ENCODE measurements at places on chromosomes 7 and 10. TPM values are rescaled to one million over a fixed set of nuclear protein-coding genes. Genes with fewer than 3 reads are reported as not detected.

Gene FAM13C
- total RNA-seq = 25.0 TPM

Gene SNX8
- 25.9 TPM for total RNA-seq

Gene PNLIP
- total RNA-seq = 2.8 TPM

Gene ZNF804B
- not detected for total RNA-seq

Gene CYP3A7
- total RNA-seq = not detected

- no peak for DNase-seq
These were observed 11.4 kb upstream of the PTN start for GRCh38 chr7:137354961-137355360.

DNA sequence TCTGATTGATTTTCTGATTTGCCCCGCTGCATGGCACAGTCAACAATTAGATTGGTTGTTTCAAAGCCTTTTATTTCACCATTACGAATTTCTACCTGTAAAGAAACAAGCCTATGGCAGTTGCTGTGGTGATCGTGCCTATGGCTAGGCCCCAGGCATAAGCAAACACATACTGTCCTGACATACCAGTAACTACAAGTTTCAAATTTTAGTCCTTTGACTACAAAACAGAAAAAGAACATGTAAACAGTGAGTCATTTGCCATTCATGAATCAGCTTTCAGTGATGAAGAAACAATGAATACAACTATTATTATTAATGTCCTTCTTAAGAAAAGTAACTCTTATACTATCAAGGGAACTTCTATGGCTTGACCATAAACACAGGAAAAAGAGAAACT, 168.0 kb upstream of the LRRN3 start:
- no peak for DNase-seq

DNA sequence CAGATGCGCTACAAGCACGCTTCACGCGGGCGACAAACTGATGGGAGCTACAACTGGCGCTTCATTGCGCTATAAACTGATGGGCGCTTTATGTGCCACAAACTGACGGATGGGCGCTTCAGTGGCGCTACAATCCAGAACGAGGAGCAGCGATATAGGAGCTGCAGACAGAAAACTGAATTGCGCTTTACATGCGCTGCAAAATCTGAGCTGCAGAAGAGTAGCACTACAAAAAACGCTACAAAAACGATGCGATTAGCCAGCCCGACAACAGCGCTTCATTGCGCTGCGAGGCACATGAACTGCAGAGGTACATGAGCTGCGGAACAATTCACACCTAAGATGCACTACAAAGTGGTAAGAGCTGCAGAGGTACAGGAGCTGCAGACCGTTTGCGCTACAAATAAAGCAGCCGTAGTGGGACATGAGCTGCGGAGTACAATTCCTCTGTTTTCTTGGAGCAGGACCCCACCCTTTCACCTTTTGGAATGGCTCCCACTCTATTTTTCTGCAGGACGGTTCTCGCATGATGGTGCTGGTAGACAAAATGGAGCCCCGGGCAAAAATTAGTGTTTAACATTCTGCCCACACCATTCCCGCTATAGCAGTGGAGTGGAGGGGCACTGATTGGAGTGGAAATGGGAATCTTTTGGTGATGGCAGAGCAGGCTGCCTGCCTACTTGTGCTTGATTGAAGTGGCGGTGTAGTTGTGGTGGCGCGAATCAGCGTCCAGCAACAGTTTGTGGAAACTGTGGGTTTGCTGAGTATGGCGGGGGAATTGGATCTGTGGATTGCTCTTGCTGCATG, 1.2 kb upstream of the SGCE start:
- peak; percentile 54 for DNase-seq

- DNase-seq = no peak
These were observed 89.0 kb upstream of the ZNF804B start for GRCh38 chr7:88670536-88670935.

GRCh38 chr7:108127461-108127860, 2.7 kb downstream of the LAMB4 start:
- DNase-seq = no peak

- no peak for DNase-seq
These were observed 103.6 kb downstream of the MKLN1 start for GRCh38 chr7:131431289-131431688.

DNA sequence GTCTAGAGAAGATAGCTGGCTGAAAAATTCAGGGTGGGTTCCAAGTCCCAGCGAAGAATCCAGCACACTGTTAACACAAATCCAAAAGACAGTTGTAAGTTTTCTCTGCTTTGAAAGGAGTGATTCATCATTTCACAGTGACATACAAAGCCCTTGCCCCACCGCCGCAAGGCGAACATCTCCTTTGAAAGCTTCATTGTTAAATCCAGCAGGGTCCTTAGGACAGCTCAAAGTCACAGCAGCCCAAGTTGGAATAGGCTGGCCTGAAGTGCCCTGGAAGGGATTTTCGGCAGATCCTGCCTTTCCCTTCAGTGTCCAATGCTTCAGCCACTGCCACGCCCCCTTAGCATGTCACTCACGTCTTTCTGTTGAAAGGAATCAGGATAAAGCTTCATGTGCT, 526.1 kb downstream of the CALN1 start:
- no peak for DNase-seq

DNA sequence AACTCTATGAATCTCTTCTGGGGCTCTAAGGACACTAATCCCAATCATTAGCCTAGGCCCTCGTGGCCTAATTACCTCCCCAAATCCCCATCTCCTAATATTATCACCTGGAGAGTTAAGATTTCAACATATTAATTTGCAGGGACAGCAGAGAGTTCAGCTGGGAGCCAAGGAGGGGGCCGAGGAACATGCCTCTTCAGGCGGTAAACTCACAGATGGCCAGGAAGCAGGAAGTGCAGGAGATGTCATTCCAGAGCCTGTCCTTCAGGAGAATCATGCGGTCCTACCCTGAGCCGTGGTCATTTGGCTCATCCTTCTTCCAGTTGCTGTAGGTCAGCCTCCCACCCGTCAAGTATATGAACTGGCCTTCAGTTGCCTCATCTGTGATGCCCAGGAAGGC, 21.9 kb upstream of the SFTPA2 start:
- no peak for DNase-seq

- no peak for DNase-seq
These were observed 428.5 kb upstream of the MGMT start for GRCh38 chr10:129038522-129038921.
